Kidney glomerular epithelial cell (primary cell): ENCODE measurements at places on chromosomes 6 and 20.
A peak's percentile ranks its signal among the peaks of the same experiment; 100 is the strongest.

DNA sequence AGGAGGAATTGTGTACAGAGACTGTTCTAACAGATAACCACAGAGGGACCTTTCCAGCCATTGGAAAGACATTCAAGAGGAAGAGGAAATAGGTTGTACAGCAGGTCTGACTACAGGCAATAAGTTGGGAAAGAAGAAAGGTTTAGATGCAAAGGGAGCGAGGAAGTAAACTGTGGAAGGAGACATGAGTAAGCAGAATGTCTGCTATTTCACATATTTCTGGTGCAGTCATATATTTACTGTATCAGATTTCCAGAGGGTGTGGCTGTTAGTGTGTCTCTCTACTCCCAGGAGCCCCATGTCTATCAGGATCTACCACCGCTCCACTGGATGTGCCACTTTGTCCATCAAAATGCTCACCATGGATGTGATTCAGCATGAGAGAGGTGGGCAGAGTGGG is 25.9 kb downstream of the MRS2 start:
- DNase-seq, result no peak

GRCh38 chr6:150334790-150335783 is 33.7 kb upstream of the IYD start:
- DNase-seq, result peak; percentile 27

DNA sequence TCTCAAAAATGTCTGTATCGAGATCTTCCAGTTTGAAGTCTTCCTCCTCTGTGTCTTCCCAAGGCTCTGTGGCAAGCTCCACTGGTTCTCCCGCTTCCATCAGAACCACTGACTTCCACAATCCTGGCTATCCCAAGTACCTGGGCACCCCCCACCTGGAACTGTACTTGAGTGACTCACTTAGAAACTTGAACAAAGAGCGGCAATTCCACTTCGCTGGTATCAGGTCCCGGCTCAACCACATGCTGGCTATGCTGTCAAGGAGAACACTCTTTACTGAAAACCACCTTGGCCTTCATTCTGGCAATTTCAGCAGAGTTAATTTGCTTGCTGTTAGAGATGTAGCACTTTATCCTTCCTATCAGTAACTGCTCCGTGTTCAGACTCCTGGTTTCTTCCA is 10.0 kb upstream of the DHX35 start:
- DNase-seq, result no peak

DNA sequence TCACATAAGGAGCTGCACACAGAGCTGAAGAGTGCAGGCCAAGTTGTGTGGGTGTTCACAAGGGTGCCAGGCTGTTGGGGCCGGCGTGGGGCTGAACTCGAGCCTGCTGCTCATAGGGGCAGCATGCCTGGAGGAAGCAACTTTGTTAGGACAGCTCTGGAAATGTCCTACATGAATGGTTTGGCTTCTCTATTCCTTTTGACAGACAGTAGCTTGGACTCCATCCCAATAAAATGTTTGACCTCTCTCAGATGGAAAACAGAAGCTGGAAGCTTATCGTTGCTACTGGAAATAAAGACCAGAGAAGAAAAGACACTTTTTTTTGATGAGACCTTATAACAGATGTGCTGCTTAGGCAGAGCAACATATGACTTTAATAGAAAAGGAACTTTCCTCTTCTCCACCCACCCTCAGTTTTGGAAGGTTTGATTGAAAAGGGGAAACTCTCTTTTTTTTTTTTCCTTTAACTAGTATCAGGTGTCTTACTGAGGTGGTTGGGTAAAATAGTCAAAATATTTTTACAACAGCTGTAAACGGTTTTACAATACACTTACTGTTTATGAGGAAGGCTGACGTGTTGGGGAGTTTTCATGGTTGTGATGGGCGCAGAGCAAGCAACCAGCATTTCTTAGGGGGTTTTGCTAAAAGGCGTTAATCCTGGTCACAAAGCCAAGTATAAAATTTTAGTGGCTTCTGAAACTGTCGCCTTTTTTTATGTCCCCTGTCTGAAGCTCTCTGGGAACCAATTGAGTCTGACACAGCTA is 80.7 kb upstream of the EEF1E1 start:
- DNase-seq, result no peak

- no peak for DNase-seq
Observed at GRCh38 chr6:72826037-72826436, 204.2 kb downstream of the KCNQ5 start.

GRCh38 chr6:131250936-131251335 is 115.7 kb downstream of the AKAP7 start:
- DNase-seq, result no peak

GRCh38 chr6:133948472-133948871 is 4.6 kb upstream of the TBPL1 start:
- no peak for DNase-seq

DNA sequence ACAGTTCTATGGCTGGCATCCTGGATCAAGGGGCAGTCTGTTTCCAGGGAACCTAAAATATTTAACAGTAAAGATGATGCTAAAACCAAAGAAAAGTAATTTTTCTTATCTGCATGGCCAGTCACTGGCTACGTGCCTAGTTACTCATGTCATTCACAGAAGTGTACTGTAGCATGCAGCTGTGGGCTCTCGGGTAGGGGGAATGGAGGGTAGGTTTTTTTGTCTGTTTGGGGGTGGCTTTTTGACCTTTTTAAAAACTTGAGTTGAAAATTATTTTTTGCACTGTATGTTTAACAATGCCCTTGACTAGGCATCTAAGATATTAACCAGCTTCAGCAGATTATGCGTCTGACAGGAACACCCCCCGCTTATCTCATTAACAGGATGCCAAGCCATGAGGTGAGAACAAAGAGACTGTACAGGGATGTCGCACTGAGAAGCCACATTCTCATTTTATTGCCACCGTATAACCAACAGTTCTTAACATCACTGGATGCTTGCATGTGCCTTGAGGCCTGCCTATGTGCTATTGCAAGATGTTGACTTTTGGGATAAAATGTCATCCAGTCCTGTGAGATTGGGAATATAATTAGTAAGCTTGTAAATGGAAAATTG is 30.3 kb upstream of the MAPK13 start:
- DNase-seq, result no peak

DNA sequence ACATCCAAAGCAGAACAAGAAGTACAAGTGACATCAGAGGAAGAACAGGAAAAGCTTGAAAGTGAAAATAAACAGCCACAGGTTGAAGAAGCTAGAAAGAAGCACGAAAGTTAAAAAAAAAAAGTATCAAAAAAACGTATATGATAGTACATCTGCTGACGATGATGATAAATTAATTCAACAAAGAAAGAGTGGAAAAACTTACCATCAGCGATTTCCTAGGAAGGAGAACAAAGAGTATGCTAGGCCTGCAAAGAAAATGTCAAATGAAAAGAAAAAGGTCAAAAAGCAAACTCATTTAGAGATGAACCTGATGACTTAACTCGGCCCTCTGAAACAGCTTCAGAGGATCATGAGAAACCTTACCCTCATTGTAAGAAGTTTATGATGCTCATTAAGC is 3.7 kb downstream of the SAYSD1 start:
- DNase-seq, result no peak

DNA sequence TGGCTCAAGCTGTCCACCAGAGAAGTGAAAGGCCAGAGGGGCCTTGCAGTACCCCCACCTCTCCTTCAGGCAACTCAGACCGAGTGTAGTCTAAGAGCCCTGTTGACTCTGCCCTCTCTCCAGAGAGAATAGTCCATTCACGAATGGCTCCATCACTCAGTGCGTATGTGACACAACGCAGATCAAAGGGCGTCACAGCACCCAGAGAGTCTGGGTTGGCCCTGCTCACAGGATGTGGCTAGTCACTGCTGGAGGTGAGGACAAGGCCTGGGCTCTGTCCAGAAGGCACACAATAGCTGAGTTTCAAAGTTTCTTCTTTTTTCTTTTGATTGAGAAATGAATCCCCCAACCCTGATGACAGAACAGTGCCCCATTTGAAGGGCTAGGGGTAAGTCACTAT is 74.1 kb downstream of the TRMT11 start:
- no peak for DNase-seq

GRCh38 chr6:34260576-34261267 is 11.9 kb upstream of the SMIM29 start:
- DNase-seq, result no peak

- DNase-seq, result no peak
Observed at GRCh38 chr6:154673919-154674318, 59.3 kb upstream of the SCAF8 start.

GRCh38 chr6:117477988-117478852 is 4.3 kb upstream of the DCBLD1 start:
- peak; percentile 7 for DNase-seq

DNA sequence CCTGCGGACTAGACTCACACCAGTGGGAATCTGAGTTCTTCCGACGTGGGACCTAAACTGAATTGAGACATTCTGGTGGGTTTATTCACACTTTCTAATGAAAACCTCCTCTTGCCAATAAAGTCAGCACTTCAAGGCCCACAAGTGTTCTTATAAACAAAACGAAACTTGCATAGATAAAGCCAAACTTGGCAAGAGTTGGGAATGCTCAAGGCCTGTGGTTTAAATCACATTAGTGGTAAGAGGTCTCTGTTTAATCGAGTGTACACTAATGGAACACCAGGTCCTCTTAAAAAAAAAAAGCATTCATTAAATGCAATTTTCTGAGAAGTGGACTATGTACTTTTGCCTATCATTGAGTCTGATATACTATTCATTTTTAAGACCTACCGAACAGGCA is 143.3 kb downstream of the SMOC2 start:
- DNase-seq, result no peak

GRCh38 chr6:18062733-18063132 is 59.7 kb downstream of the NHLRC1 start:
- DNase-seq, result no peak

DNA sequence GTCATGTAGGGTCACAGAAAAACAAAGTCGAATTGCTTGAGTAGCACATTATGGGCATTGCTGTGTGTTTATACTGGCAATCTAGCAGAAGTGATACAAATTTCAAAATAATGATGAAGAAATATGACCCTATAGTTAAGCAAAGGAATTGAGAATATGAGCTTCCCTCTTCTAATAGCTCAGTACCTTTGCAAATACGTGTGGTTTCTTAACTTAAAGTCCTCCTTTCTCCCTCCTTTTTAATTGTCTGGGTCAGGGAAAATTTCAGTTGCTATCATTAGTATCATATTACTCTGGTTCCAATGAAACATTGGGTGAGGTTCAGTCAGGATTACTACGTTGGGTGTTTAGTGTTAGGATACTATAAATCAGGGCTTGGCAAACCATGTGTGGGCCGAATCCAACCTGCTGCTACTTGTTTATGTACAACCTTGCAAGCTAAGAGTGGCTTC is 166.8 kb upstream of the CARMIL1 start:
- DNase-seq, result no peak

- DNase-seq, result no peak
Observed at GRCh38 chr6:68654134-68654533, 19.1 kb downstream of the ADGRB3 start.

DNA sequence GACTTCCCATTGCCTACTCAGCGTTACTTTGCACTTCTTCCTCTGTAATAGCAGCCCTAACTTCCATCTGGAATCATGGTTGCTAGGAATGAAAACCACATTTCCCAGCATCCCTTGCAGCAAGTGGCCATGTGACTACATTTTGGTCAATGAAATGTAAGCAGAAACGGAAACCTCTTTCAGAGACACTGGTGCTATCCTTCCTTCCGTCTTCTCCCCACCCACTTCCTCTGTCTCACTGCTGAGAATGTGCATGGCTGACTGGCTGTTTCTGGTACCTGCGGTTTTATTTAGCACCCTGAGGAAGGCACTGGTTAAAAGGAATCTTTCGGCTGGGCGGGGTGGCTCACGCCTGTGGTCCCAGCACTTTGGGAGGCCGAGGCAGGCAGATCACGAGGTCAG is 107.4 kb downstream of the SCML4 start:
- no peak for DNase-seq

DNA sequence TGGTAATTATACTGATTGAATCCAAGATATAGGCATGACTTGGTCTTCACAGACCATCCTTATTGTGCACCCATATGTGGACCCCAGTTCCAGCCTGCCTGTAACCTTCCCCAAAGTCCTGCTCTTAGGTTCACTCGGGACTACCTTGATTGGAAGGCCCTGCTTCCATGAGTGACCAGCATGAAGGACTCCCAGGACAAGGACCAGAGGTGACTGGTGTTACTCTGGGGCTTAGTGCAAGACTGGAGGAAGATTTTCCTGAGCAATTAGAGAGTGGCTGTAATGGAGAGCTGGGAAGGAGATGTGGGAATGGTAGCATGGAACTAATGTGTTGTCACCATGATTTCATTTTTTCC is 15.1 kb downstream of the BRD2 start:
- DNase-seq, result no peak

- no peak for DNase-seq
Observed at GRCh38 chr20:57031867-57032355, 234.5 kb downstream of the BMP7 start.

- no peak for DNase-seq
Observed at GRCh38 chr6:9527679-9528286, 887.1 kb downstream of the TFAP2A start.

DNA sequence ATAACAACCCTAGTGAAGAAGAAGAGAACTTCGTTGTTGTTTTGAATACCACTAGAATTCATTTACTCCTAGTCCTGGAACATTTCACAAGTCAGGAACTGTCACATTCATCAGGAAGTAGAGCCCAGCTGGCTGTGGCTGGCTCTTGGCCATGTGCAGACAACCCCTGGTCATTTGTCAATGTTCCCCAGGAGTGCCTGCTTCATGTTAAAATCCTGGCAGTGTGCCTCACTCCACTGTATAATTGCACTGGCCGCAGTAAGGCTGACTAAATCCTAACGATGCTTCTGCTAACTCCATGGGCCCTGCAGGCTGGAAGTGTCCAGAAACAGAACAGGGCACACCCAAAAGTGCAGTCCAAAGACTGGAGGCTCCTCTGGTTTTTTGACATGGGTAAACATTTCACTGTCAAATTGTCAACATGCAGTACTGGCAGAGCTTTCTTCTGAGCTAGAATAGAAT is 41.5 kb upstream of the ADGRF1 start:
- peak; percentile 16 for DNase-seq

DNA sequence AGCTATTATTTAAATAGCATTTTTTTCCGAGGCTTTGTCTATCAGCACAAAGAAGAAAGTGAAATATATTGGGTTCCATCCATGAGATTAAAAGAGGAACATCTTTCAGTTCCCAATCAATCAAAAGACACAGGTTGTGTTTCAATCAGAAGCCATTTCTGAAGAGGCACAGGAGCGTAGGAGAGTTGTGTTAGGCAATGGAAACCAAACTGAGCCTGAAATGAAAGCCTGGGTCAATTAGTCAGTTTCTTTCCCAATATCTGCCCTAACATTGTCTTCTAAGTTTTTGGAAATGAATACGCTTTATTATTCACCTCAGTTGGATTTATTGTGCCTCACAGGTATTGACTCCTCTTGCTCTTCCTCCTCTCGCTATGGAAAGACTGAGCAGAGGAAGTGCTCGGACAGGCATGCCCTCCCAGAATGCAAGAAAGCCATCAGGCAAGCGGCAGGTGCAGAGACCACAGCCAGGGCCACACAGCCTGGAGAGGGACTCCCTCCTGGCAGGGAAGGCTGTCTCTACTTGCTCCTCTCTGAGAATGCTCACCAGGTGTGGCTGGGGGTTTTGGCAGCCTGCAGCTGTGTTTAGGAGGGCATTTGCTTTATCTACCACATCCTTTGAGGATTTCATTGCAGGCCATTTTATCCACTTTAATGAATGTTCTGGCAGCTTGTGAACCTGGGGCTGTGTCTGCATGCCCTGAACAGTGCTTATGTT is 100.8 kb upstream of the NEDD9 start:
- no peak for DNase-seq
